ENCODE measurements at places on chromosomes 4 and X.

GRCh38 chrX:80817002-80817401, 7.3 kb upstream of the BRWD3 start:
- peak; percentile 12 for DNase-seq

GRCh38 chr4:15562114-15562513, 92.4 kb downstream of the CC2D2A start:
- no peak for DNase-seq

DNA sequence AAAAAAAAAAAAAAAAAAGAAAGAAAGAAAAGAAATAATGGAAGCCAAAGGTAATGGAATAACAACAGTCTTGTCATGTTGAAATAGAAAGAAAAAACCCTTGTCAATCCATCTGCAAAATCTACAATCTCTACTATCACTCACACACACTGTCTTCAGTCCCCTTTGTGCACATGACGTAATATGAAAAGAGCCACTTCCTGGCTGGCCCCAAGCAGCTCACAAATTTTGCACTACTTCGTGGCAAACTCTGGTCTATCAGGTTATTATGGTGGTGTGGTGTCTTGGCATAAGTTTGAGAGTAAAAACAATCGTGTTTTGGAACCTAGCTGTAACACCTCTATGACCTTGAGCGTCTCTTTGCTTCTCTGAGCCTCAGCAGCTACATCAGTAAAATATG, 8.3 kb upstream of the AFAP1 start:
- DNase-seq = no peak

DNA sequence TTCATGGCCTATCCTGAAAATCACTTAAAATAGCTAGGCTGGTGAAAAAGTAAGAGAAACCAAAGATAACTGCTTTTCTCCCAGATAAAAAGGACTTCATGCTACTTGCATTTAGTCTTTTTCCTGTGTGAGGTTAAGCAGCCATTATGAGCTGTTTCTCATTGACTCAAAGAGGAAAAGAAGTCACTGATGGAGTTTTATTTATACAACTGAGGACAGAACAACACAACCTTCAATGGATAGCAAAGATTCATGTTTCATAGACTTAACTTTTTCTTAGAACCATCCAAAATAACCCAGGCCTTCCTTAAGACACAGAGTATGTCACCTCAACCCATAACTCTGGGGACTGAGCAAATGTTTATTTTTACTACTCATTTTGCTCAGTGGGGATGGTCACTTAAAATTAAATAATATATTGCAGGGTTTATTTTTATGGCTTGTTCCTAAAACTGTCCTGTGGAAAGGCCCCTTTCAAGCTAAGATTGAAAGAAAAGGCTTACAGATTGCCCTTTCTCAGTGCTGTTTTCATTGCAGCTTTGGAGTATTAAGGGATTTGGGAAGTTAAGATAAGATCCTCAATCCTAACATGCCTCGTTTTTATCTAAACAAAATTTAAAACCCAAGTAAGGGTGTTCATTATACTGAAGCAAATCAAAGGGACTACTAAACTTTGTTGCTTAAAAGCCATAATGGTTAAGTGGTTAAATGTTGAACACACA, 252.6 kb upstream of the MAD2L1 start:
- no peak for DNase-seq

- no peak for DNase-seq
These were observed 35.8 kb downstream of the GRIA3 start for GRCh38 chrX:123219916-123220315.

DNA sequence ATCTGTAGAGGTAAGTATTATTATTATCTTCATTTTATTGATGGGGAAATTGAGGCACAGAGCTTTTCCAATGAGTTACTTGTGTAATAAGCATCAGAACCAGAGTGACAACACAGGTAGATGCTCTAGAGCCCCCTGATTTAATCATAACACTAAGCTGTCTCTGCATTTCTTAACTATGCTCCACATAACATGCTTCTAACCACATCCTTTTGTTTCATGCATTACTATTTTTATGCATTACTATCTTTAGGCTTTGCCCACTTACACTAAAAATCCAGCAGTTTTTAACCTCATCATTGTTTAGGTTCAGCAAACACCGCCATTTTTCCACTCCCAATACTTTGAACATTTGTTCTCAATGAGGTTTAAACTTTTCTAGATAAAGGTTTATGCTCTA, 1900.8 kb upstream of the PCDH10 start:
- DNase-seq = no peak

- peak; percentile 35 for DNase-seq
These were observed 257.4 kb downstream of the NLGN4X start for GRCh38 chrX:5971300-5971699.

Measured in A673 (cell line).